ENCODE measurements at places on chromosomes 3 and 15.
A peak's percentile ranks its signal among the peaks of the same experiment; 100 is the strongest.

DNA sequence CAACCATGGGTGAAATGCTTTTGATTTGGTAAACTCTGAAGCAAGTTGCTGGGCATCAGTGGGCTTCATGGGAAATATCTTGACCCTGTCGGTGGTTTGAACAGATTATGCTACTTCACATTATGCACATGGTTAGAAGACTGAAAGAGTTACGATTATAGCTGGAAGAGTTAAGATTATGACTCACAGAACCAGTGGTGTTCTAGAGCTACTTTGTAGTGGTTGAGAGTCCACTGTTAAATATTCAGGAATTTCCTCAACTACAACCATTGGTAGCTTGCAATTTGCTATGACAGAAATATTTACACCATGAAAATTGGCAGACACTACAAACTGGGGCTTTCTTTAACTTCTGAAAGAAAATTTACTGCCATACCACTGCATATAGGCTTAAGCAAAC, 99.3 kb downstream of the GADL1 start:
- no peak for DNase-seq

GRCh38 chr15:85010071-85010385, 28.4 kb downstream of the PDE8A start:
- DNase-seq, result no peak

- no peak for DNase-seq
Measured at GRCh38 chr3:13653631-13654279, 104.8 kb downstream of the FBLN2 start.

DNA sequence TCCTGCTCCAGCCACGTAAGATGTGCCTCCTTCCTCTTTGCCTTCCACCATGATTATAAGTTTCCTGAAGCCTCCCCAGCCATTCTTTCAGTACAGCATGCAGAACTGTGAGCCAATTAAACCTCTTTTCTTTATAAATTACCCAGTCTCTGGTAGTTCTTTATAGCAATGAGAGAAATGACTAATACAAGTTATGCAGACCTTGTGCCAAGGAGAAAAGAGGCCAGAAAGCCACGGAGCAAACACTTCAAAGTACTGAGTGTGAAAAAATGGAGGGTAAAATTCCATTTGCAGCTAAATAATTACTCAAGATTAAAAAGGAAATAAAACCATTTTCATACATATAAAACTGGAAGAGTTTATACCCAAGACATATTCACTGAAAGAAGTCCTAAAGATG, 213.6 kb upstream of the LINGO1 start:
- no peak for DNase-seq

DNA sequence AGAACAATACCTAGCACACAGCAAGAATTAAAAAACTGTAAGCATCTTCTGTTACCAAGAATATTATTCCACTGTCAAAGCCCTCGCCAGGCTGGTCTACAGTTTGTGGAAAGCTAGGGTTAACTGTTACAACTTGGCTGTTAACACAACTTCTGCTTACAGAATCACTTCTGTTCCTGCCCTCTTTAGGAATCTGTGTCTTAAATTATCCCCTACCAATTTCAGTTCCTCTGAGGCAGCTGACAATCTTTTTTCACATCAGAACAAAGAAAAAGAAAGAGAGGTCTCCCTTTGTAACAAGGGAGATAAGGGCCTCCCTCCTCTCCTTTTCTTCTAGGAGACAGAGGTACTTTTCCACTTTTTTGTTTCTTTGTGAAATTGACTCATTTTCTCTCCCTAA, 188.9 kb downstream of the FMN1 start:
- no peak for DNase-seq

- DNase-seq, result no peak
Measured at GRCh38 chr3:168341192-168341815, 245.6 kb upstream of the GOLIM4 start.

DNA sequence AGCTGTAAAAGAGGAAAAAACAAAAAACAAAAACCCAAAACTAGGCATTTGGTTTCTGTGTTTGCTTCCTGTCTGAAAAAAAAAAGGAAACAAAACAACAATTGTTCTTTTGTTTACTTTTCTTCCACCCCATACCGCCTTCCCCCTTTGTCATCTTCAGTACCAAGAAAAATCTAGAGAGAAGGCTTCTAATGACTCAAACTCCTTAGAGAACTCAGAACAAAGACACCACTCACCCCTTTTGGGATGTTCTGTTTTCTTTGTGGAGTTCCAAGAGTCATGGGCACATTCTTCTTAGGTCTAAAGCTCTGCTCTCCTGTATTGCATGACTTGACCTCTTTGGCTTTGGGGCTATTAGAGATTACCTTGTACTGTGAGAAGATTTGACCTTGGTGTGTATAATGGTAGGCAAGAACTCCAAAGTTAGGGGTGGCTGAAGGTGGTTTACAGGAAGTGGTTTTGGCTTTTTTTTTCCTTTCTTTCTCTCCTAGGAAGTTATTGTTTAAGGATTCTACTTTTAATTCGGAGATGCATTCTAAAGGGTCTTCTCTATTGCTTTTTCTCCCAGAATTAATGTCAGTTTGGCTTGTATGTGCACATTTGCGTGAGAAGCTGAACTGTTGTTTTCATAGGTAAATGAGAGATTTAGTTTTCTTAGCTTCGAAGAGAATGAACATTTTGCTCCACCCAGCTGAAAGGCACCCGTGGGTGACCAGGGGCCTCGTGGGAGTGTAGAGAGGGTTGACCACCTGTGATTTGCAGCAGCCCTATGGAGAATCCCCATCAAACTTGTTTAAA, 39.5 kb upstream of the ZBTB20 start:
- DNase-seq, result no peak

GRCh38 chr3:38528457-38528856, 32.3 kb downstream of the EXOG start:
- no peak for DNase-seq

DNA sequence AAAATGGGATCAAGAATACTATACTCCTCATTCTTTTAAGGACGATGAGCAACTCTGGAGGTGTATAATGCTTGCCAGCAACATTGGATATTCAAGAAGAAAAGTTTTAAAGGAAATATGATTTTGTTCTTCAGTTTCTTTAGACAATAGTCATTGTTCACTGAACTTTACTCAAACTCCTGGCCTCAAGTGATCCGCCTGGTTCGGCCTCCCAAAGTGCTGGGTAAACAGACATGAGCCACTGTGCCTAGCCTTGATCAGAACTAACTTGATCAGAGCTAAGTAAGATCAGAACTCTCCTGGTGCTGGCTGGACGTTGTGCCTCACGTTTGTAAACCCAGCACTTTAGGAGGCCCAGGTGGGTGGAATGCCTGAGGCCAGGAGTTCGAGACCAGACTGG, 12.6 kb downstream of the EFCAB12 start:
- DNase-seq, result no peak

DNA sequence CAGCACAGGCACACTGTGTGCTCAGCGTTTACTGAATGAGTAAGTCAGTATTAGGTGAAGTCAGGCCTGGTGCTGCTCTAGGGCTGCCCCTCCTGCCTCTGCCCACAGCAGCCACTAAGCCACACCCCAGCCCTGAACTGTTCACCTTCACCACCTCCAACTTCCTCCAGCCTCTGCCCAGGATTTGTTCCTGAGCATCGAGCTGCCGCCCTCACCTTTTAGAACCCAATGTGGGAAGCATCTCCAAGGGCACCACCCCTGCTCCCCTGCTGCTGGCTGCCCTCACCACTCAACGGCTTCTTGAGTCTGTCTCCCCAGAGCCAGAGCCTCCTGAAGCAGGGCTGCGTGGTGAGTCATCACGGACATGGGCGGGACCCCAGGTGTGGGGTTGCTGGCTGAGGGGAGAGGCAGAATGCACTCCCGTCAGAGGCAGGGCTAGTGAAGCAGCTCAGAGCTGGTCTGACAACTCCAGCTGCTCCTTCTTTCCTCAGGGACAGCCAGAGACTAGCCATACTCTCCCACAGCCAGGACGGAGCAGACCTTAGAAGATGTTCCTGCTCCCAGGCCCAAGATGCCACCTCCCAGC, 5.8 kb downstream of the HYAL2 start:
- no peak for DNase-seq

GRCh38 chr3:175655351-175655750, 796.2 kb downstream of the NAALADL2 start:
- no peak for DNase-seq

- no peak for DNase-seq
Measured at GRCh38 chr15:69951256-69951897, 146.3 kb downstream of the TLE3 start.

GRCh38 chr3:177249203-177249602, 51.9 kb upstream of the TBL1XR1 start:
- no peak for DNase-seq

DNA sequence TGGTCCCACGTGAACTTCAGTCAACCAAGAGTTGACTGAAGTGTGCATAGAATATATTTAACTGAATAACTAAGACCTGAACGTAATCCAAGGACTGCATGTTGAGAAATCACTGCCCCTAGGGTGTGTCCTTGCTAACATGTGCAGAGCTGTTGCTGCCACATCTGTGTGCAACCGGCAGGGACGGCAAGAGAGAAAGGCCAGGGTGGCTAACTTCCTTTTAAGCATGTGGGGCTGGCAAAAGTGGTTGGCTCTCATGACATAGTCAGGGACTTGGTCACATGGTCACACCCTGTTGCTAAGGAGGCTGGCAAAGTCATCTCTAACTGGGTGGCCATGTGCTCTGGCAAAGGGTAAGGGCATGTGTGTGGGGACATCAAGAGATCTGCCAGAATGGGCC, 52.4 kb downstream of the GASK1A start:
- no peak for DNase-seq

DNA sequence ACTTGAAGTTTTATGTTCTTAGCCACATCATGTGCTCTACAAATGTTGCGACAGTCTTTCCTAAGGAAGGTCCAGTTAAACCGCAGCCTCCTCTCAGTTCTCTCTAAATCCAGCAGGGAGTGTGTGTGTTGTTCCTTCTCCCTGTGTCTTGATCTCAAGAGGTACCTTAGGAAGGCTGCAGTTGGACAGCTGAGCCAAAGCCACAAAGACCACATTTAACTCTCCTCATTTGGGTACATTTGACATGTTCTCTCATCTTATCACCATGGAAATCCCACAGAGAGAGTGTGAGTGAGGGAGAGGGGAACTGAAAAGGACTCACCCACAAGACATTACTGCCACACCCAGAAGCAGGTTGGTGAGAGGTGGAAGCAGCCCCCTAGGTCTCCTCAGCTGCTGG, 79.5 kb downstream of the CD200R1L start:
- DNase-seq, result peak; percentile 7

DNA sequence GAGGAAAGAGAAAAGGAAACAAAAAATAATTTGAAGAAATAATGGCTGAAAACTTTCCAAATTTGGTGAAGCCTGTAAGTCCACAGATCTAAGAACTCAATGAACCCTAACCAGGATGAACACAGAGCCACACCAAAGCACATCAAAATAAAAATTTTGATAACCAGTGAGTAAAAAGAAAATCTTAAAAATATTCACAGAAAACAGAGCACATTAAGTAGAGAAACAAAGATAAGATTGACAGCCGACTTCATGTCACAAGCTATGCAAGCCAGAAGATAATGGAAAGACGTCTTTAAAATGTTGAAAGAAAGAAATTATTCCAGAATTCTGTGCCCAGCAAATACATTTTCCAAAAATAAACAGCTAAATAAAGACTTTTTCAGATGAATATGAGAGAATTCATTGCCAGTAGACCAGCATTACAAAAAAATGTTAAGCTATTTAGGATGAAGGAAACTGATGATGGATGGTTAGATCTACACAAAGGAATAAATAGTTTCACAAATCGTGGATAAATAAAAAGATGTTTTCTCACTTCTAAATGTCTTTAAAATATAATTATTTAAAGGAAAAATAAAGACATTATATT, 140.2 kb upstream of the SKOR1 start:
- no peak for DNase-seq

GRCh38 chr3:67946436-67946835, 292.0 kb upstream of the SUCLG2 start:
- no peak for DNase-seq

- no peak for DNase-seq
Measured at GRCh38 chr15:67225336-67225735, 29.1 kb downstream of the AAGAB start.

DNA sequence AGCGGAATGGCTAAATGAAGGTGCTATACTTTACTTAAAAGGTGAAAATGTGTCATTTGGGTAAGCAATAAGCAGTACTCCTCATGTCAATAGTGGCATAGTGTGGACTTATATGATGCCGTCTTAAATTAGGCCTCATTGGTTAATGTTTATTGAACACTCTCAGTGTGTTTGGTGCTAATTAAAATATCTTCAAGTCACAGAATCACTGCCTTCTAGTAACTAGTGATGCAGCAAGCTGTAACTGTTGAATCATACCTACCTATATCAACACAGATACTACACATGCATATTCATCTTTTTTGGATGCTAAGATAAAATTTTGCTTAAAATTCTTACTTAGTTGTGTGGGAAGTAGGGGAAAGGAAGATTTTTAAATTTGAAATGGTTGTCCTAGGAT, 30.7 kb downstream of the ARHGAP31 start:
- no peak for DNase-seq

GRCh38 chr3:61894988-61895935, 333.9 kb downstream of the PTPRG start:
- peak; percentile 13 for DNase-seq

DNA sequence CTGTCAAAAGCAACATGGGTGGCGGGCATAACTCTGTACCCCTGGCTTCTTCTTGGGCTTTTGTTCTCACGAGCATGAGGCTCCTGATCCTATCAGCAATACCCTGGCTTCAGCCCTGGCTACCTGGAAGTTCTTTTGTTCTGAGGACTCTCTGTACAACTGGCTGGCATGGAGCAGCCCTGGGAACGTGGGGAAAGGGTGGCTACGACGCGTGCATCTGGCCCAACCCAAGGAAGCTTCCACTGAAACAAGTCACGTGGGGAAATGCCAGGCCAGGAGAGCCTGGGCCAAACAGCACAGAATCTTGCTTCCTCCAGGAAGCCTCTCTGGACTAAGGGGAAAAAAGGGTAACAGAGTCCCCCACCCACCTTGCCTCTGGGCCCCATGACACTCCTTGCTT, 22.7 kb upstream of the ATP2B2 start:
- DNase-seq, result no peak

GRCh38 chr3:183490653-183491052, 62.2 kb upstream of the MCF2L2 start:
- DNase-seq, result no peak

GRCh38 chr15:31067890-31068603, 33.5 kb downstream of the TRPM1 start:
- no peak for DNase-seq

DNA sequence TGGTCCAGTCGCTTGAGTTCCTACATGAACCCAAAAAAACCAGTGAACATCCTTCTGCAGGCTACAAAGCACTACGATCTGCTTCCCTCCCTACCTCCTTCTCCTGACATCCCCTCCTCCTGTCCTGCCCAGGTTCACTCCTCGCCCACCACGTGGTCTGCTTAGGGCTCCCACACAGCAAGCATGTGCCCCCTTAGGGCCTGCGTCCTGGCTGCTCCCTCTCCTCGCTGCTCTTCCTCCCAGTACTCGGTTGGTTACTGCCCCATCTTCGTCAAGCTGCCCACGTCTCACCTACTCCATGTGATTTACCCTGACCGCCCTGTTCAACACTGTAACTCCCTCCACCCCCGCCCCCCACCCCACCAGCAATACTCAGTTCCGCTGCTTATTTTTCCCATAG, 20.8 kb upstream of the ATP13A3 start:
- no peak for DNase-seq

Measured in GM12892 (cell line).